Stimulated activated CD4-positive, alpha-beta T cell treated with anti-CD3 and anti-CD28 coated beads, Interleukin-12 subunit alpha, Interleukin-12 subunit beta, amount 100 ng/mL, for 48 hours (primary cell): ENCODE measurements at places on chromosomes 16 and 17.
A peak's percentile ranks its signal among the peaks of the same experiment; 100 is the strongest.

- no peak for DNase-seq
Measured at GRCh38 chr17:40510328-40510648, 8.9 kb upstream of the TNS4 start.

GRCh38 chr17:81234506-81234855 lies 4.4 kb downstream of the TEPSIN start:
- no peak for DNase-seq

DNA sequence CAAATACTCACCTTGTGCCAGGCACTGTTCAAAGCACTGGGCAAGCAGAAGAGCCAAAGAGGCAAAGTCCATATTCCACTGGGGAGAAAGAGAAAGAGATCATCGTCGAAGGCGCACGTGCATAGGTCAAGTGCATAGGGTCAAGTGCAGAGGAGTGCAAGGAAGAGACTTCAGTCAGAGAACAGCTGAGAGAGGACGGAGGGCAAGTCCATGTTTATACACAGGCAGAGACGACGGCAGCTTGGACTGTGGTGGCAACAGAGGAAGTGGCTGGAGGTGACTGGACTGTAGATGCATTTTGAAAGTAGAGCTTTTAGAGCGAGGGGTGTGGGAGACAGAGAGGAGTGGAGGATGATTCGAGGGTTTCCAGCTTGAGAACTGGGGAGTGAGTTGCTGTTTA lies 74.7 kb upstream of the SDK2 start:
- no peak for DNase-seq

GRCh38 chr17:7559320-7560171 lies 996 bp downstream of the TNFSF13 start:
- DNase-seq, result no peak

GRCh38 chr17:75512926-75513640 lies 2.3 kb downstream of the CASKIN2 start:
- no peak for DNase-seq

- DNase-seq, result no peak
Measured at GRCh38 chr16:56607109-56607618, 1.2 kb upstream of the MT2A start.

- DNase-seq, result no peak
Measured at GRCh38 chr17:15741624-15742023, 9.5 kb downstream of the TBC1D26 start.

- DNase-seq, result no peak
Measured at GRCh38 chr16:35249051-35249450, 1789.6 kb downstream of the TP53TG3F start.

- peak; percentile 75 for DNase-seq
Measured at GRCh38 chr16:711548-712320, 3.2 kb upstream of the METRN start.

DNA sequence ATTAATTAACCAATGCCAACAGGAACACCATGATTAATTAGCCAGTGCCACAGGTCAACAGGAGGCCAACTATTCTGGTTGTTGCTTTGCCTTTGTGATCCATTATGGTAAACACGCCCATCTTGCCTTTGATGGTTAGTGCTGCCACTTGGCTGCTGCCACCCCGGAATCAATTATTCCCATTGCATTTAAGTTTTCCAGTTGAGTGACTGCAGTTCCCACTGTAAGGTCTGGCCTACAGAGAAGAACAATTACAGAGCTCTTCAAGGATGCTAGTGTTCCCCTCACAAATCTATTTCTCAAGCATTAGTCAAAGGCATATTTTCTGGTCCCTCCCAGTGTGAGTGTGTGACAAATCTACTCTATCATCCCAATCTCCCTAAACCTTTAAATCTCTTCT lies 7.1 kb upstream of the CLEC19A start:
- no peak for DNase-seq

GRCh38 chr16:56919099-56919800 lies 12.7 kb upstream of the HERPUD1 start:
- DNase-seq, result no peak

GRCh38 chr17:55149485-55149884 lies 115.3 kb upstream of the HLF start:
- DNase-seq, result no peak

- DNase-seq, result no peak
Measured at GRCh38 chr17:21263376-21263775, 10.2 kb upstream of the NATD1 start.

- no peak for DNase-seq
Measured at GRCh38 chr17:28878981-28879380, 18.6 kb downstream of the FLOT2 start.

GRCh38 chr17:6591599-6592158 lies 35.3 kb upstream of the PITPNM3 start:
- no peak for DNase-seq

- peak; percentile 30 for DNase-seq
Measured at GRCh38 chr17:64491034-64491860, 5.6 kb downstream of the POLG2 start.

- DNase-seq, result no peak
Measured at GRCh38 chr17:80738020-80738808, 193.6 kb downstream of the RPTOR start.

DNA sequence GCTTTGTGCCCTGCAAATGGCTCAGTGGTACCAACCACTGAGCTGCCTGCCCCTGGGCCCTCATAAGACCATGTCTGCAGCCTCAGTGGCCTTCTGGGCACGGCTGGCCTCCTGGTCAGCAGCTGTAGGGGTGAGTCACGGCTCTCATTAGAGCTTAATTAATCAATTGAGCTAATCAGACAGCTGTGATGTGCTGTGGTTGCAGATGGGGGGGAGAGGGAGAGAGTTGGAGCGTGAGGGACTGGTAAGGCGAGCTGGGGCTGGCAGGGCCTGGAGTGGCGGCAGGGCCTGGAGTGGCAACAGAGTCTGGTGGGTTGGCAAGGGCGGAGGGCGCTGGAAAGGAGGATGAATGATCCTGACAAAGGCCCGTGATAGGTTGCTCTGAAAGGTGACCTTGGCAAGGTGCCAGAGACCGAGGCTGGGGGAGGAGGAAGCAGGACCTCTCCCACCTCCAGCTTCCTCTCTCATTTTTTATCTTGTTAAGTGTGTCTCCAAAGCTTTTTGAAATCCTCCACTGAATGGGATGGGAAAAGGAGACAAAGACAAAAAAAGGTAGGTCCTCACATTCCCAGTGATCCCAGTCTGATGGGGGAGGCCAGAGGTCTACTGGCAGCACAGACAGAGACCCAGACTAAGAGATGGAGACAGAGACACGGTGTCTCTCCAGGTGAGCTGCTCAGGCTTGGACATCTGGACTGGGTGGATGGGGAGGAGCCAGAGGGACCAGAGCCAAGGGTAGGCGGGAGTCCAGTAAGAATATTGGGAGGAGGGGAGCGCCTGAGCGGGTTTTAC lies 41.6 kb downstream of the DCAKD start:
- no peak for DNase-seq

GRCh38 chr17:82327289-82327688 lies 6.3 kb downstream of the SECTM1 start:
- DNase-seq, result no peak

- DNase-seq, result peak; percentile 16
Measured at GRCh38 chr17:4199818-4200402, 56.9 kb downstream of the CYB5D2 start.

GRCh38 chr17:60039847-60040442 lies 38.8 kb downstream of the HEATR6 start:
- no peak for DNase-seq

GRCh38 chr17:7293816-7294613 lies 424 bp downstream of the YBX2 start:
- no peak for DNase-seq

- no peak for DNase-seq
Measured at GRCh38 chr17:43936434-43936833, 5.8 kb downstream of the PPY start.

DNA sequence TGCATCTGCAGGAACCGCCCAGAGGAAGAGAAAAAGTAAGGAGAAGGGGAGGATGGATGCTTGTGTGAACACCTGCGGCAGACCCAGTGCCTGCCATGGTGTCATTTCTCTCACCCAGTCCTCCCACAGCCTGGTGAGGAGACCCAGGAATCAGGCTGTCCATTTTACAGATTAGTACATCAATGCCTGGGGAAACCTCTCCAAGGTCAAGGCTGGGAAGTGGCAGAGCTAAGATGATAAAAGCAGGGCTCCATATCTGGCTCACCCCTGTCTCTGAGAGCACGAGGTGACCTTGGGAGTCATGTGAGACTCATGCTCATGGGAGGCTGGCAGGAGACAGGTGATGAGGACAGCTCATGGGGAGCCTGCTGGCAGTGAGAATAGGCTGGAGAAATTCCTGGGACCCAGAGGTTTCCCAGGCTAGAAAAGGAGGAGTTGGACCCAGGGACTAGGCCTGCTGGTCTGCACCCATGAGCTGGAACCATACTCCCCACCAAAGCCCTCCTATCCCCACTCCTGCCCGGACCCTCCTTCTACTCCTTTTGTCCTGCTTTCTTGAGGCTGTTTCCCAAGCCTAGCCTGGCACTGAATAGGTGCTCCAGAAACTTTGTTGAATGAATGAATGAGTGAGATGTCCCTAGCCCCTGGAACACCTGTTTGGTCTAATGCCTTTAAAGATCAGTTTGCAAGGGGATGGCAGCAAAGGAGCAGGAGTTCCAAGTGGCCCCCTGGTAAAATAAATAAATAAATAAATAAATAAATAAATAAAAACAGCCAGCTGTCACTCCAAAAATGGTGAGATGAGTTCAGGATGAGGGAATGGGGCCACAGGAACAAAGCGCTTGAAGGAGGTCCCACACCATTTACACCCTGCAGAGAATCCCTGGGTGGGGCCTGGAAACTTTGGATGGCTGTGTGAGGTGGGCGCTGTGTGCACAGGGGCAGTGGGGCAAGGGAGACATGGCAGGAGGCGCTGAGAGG lies 1.6 kb downstream of the ZNF629 start:
- no peak for DNase-seq

DNA sequence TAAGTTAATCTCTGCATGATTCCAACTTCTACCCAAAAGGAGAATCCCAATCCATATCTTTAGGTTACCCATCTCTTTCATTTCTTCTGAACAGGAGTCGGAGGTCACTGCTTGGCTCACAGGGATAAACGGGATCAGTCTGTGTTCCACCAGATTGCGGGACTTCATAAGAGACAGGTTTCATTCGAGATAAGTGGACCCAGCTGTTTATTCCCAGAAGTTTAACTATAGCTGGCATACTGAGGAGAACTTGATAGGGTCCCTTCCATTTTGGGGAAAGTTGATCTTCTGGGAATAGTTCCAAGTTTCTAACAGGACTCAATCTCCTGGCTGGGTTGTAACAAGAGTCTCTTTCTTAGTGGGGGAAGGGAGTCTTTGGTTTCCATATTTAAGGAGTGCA lies 45.4 kb upstream of the ARL4D start:
- no peak for DNase-seq

DNA sequence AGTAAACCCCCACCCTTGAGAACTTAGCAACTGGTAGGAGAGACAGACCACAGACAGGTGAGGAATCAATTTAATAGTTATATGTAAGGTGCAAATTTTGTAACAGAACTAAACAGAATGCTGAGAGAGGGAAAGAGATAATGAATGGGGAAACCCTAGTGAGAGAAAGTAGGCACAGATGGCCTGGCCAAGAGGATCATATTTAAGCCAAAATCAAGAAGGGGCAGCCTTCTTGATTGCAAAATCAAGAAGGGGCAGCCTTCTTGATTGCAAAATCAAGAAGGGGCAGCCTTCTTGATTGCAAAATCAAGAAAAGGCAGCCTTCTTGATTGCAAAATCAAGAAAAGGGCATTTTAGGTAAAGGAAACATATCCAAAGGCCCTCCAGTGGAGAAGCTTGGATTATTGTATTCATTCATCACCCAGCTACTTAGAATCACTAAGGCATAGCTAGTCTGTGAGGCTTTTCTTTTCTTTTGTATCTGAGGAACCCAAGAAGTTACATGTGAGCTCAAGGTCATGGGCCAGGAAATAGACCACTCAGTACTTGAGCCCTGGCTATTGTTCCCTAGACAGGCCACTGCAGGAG lies 190.6 kb downstream of the CYLD start:
- DNase-seq, result no peak

- peak; percentile 64 for DNase-seq
Measured at GRCh38 chr16:89026121-89026612, 49.2 kb upstream of the CBFA2T3 start.

DNA sequence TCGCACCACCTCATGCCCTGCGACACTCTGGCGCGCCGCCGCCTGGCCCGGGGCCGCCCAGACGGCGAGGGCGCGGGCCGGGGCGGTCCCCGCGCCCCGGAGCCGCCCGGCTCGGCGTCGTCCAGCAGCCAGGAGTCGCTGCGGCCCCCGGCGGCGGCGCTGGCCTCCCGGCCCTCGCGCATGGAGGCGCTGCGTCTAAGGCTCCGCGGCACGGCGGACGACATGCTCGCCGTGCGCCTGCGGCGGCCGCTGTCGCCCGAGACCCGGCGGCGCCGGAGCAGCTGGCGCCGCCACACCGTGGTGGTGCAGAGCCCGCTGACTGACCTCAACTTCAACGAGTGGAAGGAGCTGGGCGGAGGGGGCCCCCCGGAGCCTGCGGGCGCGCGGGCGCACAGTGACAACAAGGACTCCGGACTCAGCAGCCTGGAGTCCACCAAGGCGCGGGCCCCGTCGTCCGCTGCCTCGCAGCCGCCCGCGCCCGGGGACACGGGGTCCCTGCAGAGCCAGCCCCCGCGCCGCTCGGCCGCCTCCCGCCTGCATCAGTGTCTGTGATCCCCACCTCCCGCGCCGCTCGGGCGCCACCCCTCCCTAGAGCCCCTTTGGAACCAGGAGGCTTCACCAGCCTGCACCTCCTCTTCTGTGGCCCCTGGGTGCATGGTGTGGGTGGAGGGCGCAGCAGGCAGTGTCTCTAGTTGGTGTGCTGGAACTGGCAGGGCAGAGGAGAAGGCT lies 82.3 kb downstream of the ARHGAP23 start:
- no peak for DNase-seq

GRCh38 chr16:80948886-80949493 lies 57.7 kb downstream of the CMC2 start:
- peak; percentile 14 for DNase-seq
